Right lung (tissue), 10 donors: ENCODE measurements at places on chromosomes 3 and 15.
A peak's percentile ranks its signal among the peaks of the same experiment; 100 is the strongest.

DNA sequence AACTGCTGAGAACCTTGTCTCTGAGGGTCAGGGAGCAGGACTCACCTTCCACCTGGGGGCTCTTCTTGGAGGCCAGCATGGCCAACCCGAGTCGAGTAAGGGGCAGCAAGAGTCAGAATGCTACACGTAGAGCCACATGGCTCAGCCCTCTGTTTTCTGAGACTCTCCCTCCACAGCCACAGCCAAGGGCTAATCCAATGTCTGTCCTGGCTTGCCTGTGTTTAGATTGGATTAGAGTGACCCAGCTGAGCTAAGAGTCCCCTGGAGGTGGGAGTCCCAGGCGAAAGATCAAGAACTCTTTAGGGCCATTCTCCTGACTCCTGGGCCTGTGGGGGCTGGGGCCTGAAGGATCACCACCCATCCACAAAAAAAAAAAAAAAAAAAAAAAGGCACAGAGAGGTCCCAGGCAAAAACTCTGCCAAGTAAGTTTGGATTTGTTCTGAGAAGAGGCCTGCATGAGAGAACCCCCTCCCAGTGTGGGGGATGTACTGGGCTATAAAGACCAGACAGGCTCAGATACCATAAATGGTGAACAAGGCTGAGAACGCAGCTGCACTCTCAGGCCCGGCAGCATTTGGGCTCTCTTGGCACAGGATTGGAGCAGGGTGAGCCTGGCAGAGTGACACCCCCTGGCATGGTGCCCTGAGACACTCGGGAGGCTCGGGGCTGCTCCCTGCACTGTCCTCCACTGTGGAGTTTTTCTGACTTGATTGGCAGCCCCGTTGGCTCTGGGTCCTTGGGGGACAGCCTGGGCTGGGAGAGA, 88.0 kb upstream of the OSBPL11 start:
- no peak for DNase-seq

- peak; percentile 100 for DNase-seq
Measured at GRCh38 chr3:49786357-49787181, at the start of gene IP6K1. Gene IP6K1 (minus strand): TSS chr3:49786542. CDS start chr3:49748040, 38,502 bp downstream.

DNA sequence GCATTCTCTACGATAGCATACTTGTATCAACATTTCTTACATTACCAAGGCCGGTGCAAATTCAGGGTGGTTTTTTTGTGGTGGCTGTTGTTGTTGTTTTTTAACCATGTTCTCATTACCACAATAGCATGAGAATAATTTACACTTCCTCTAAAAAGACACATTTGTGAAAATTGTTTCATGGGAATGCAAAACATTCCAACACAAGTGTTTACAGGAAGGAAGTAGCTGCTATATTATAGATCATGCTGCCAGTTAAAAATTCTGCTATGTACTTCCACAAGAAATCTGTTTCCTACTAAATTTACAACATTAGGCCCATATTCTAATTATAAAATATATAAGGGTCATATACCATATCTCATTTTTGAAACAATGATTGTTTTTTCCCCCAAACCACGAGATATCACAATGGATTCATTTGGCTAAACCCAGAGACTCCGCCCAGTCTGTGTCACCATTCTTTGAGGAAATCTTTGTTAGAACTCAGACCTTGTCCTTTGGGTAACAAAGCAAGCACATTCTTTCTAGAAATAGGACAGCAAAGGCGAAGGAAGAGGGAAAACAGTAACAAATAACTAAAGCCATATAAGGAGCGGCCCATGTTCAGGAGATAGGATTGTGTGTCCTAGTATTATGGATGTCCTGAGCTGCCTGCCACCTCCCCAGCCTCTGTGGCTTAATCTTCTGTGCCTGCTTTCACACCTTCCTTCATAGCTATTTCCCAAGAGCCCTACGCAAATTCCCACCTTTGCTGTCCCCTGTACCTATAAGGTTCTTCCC, 60.1 kb downstream of the UACA start:
- no peak for DNase-seq

DNA sequence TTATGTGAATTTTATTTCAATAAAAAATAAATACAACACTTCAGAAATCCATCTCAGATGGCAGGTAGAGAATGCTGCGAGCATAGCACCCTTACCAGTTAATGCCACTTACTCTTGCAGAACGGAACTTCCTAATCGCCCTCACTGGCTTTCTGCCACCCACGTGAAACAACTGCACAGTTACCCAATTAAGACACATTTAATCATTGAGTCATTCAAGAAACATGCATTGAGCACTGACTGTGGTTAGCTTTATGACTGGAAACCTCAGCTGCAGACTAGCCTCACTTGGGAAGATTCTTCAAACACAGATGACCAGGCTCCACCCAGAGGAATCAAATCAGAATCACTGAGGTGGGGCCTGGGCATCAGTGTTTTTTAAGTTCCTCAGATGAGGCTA, 5.6 kb upstream of the MFGE8 start:
- no peak for DNase-seq

GRCh38 chr3:50415816-50416215, 56.5 kb upstream of the TMEM115 start:
- DNase-seq: no peak

GRCh38 chr15:89114990-89115389, 26.7 kb downstream of the ABHD2 start:
- no peak for DNase-seq

- DNase-seq: no peak
Measured at GRCh38 chr3:77456906-77457305, 417.0 kb downstream of the ROBO2 start.

DNA sequence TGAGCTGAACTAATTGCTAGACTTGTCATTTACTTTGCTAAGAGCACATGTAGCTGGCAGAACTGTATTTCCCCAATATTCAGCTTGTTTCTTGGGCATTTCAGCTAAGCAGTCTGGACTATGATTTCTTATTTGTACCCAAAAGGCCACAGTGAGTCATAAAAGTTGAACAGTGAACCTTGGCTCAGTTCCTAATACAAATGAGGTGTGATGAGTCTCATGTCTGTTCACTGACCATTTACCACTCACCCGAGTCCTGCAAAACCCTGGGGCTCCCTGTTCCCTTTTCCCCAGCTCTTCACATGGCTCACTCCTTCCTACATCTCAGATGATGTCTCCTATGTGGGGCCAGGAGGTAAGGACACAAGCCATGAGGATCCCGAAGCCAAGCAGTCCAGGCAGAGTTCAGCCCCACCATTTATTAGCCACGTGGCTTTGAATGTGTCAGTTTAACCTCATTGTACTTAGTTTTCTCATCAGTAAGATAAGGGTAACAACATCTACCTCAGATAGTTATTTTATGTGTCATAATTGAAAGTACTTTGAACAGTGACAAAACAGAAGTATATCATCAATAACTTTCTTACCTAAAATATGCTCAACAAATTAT, 239.3 kb downstream of the IL5RA start:
- no peak for DNase-seq

GRCh38 chr3:55725681-55726500, 238.8 kb upstream of the WNT5A start:
- no peak for DNase-seq

- DNase-seq: no peak
Measured at GRCh38 chr15:78374436-78375393, 34.6 kb downstream of the CRABP1 start.

DNA sequence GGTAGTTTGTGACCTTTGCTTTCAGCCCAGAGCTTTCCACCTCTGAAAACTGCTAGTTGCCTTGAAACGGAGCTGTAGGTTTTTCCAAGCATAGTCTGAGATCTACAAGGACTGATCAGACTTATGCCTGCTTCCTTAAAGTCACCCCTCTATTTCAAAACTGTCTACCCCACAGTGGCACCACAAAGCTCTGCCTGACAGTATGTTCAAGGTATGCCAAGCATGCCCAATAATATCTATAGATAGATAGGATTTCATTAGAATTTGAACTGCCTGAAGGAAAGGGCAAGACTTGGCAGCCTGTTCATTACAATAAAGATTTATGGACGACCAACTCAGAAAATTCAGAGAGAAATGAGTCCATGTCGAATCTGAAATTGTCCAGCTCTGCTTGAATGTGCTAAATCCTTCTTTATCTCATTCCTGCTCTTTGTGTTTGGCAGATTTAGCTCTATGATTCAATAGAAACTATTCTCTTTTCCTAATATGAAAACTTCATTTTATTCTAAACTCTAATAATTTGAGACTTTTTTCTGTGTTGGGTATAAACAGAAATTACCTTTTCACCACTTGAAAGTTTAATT, 227.6 kb upstream of the TBC1D5 start:
- no peak for DNase-seq

- no peak for DNase-seq
Measured at GRCh38 chr3:122799322-122799721, 4.5 kb downstream of the SLC49A4 start.

DNA sequence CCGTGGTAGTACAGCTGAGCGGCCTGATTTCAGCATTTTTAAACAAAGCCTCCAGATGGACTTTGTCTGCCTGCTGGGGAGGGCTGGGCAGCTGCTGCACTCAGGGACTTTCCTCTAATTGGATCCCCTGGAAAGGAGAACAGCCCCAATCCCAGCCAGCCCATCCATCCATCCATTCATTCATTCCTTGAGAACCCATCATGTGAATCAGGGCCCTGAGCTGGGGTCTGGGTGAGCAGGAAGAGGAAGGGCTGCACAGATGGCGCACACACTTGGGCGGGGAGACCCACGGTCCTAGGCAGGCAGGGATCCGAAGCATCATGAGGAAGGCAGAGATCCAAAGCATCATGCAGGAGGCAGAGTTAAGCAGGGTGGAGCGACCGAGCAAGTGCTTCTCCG, 45.7 kb downstream of the TPRA1 start:
- DNase-seq: no peak

DNA sequence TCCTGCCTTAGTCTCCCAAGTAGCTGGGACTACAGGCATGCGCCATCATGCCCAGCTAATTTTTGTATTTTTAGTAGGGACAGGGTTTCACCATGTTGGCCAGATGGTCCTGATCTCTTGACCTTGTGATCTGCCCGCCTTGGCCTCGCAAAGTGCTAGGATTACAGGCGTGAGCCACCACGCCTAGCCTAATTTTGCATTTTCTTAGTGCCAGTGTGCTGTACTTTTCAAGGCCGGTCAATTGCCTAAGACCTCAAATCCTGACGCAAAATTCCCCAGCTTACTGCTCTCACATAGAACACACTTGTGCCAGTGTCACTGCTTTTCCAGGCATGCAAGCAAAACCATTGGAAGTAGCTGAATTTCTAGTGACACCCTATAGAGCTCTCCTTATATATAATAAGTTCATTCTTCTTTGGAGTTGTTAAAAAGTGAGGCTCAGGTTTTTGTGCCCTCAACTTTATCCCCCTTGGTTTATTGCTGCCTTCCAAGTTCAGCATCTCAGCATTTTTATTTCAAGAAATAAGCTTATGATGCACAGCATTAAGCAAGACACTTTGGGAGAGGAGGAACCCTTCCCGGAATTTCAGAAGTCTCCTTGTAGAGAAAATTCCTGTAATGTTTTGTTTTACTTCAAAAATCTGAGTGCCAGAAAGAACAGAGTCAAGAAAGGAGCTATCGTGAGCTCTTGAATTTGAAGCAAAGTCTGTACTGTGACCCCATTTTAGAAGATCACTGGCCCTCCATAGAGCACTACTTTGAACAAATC, 93.2 kb downstream of the FILIP1L start:
- DNase-seq: no peak

DNA sequence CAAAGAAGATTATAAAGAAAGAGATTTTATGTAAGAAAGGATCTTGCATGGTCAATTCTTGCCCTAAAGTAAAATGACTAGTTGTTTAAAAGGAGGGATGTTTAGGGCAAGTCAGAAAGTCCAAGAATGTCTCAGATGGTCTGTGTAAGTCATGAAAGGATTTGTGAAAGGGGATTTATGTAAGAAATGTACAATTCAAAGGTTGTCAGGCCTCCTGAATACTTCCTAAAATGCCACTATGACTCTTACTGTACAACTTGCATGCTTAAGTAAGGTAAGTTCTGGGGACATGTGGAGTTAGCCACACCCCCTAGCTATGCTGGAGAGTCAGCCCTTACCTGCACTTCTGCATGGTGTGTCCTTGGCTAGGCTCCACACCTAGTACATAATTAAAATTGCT, 328.9 kb upstream of the TGFBR2 start:
- DNase-seq: no peak

DNA sequence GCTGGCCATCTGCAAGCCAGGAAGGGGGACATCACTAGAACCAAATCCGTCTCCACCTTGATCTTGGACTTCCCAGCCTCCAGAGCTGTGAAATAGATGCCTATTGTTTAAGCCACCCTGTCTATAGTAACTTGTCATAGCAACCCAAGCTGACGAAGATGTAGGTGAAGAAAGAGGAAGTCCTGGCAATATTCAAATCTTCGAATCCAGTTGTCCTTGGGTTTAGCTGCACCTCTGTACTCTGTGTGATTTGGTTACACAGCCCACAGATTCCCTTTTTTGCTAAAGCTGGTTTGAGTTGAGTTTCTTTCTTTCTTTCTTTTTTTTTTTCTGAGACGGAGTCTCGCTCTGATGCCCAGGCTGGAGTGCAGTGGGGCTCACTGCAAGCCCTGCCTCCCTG, 68.0 kb upstream of the XCR1 start:
- no peak for DNase-seq

GRCh38 chr3:39454591-39455217, 12.8 kb upstream of the MOBP start:
- no peak for DNase-seq

GRCh38 chr15:95520922-95521321, 809.6 kb upstream of the NR2F2 start:
- DNase-seq: no peak

- no peak for DNase-seq
Measured at GRCh38 chr3:187193181-187193580, 4.1 kb upstream of the RTP1 start.

- no peak for DNase-seq
Measured at GRCh38 chr15:37099319-37100108, 835 bp downstream of the MEIS2 start.

- DNase-seq: no peak
Measured at GRCh38 chr15:98951004-98951403, 56.6 kb downstream of the PGPEP1L start.

DNA sequence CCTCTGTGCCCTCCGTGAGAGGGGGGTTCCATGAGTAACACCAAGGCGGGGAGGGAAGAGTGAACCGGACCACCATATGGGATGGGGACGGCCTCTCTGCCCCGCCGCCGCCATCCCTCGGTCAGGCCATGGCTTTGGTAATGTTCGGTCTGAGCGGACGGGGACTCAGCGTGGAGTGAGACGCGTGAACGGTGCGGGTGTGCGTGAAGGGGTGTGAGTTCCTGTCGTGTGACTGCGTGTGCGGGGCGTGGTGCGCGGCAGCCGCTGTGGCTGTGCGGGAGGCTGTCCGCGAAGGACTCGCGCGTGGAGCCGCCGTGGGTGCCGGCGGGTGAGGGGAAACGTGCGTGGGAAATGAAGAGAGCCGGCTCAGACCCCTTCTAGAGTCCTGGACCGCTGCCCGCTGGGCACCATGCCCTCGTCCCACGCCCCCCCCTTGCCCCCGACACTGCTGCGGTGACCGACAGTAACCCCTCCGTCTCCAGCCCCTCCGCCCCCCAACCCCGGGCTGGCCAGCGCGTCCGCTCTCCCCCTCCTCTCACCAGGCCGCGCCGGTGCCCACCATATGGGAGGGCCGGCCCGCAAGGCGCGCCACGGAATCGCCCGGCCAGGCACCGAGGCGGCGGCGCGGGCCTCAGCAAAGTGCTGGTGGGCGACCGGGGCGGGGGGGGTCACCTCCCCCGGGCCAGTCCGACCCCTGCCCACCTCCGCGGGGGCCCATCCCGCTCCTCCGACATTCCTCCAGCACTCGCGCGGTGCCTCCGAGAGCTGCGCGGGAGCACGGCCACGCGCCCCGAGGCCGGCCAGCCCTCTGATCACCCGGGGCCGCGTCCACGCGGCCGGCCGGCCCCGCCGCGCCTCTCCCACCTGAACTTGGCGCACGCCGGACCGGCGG, 589 bp downstream of the KLF15 start:
- DNase-seq: peak; percentile 29
